ENCODE measurements at places on chromosomes 12 and 14.

GRCh38 chr12:25123126-25123525 is 71.8 kb downstream of the DNAI7 start:
- DNase-seq, result no peak

DNA sequence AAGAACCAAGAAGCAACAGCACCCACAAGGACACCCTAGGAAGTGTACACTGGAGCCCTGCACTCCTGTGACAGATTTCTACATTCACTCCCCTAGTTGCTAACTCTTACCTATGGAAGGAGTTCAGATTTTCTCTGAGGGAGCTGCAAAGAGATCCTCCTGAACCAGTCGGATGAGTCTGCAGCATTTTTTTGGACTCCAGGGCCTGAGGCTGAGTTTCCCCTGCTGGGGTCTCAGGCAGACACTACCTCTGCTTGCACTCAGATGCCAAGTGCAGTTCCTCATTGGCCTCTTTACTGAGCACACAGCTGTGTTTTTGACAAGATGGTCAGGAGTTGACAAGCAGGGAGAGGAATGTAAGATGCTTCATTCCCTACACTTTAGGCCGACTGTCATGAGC is 153.2 kb upstream of the RBM19 start:
- DNase-seq, result no peak

GRCh38 chr14:101780887-101781239 is 19.4 kb downstream of the PPP2R5C start:
- DNase-seq, result peak; percentile 26

- DNase-seq, result no peak
Observed at GRCh38 chr14:105846312-105846711, 319.9 kb downstream of the TMEM121 start.

- no peak for DNase-seq
Observed at GRCh38 chr12:62248873-62249272, 11.3 kb upstream of the USP15 start.

DNA sequence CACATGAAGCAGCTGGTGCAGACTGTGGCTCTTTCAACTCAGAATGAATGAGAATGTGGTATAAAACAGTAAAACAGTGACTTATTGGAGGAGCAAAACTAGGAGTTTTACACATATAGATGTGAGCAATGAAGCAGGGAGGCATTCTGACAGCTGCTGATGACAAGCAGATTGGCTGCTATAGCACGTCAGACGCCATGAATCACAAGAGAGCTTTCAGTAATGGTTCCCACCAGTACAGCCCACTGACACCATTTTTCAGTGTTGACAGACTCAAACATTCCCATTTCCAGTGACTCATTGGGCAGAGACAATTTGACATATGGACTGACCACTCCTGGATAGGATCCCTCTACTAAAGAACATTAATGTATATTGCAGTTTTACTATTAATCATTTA is 24.6 kb upstream of the FSCB start:
- DNase-seq, result no peak

DNA sequence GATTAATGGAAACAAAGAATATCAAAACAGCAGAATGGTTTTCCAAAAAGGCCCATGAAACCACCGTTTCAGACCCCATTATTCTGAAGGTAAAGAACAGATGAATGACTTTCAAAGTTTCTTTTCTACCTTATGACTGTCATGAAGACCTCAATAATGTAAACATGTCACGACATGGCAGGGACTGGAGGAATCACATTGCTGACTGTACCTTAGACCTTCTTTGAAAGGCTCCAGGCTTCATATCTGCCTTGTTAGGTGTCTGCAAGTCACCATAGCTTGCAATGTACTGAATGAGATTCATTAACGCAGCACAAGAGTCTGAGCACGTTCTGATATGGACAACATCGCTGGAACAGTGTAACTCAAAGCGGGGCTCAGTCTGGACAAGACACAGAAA is 52.2 kb downstream of the ATG2B start:
- no peak for DNase-seq

- no peak for DNase-seq
Observed at GRCh38 chr14:99644723-99645544, at the start of gene HHIPL1. Gene HHIPL1, plus strand, starts transcription at chr14:99645129. Its CDS starts 79 bp downstream, at chr14:99645208.

GRCh38 chr14:102474934-102475333 is 34.6 kb downstream of the ANKRD9 start:
- DNase-seq, result no peak

GRCh38 chr12:52813885-52814709 is at the start of gene KRT4:
Gene KRT4, minus strand, starts transcription at chr12:52814116. Its CDS starts 58 bp downstream, at chr12:52814058.
- DNase-seq, result no peak

DNA sequence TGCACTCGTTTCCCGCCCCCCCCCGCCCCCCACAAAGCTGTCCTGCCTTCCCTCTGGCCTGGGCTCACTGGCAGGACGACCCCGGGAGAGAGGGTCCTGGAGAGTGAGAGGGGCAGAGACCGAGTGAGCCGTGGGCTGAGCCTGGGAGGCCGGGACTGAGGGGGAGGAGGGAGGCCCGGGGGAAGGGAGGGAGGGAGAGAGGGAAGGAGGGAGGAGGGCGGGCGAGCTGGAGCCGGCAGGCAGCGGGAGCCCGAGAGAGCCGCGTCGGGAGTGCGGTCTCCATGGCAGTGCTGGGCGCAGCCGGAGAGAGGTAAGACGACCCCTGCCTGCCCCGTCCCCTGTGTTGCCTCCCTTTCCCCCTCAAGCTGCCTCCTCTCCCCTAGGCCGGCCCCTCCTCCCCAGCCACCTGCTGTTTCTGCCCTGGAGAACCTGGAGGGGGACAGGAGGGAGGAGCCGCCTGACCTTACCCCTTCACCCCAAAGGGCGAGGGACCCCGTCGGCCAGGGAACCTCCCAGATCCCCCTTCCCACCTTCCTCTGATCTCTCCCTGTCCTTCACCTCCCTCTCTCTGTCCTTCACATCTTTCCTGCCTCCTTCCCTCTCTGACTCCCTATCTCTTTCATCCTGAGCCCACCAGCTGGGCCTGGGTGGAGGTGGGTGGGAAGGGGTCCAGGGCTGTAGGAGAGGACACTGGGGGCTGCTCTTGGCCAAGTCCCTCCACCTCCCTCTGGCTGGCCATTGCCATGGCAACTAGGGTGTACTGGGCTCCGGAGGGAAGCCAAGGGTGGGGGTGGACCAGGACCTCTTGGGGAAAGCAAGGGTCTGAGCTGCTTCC is at the start of gene GPR162:
Gene GPR162, plus strand, starts transcription at position 231 of the 835 bp plus-strand sequence. CDS start 2,078 bp downstream, outside the sequence.
- DNase-seq, result peak; percentile 34

- DNase-seq, result no peak
Observed at GRCh38 chr12:117017807-117018206, 81.4 kb downstream of the TESC start.

DNA sequence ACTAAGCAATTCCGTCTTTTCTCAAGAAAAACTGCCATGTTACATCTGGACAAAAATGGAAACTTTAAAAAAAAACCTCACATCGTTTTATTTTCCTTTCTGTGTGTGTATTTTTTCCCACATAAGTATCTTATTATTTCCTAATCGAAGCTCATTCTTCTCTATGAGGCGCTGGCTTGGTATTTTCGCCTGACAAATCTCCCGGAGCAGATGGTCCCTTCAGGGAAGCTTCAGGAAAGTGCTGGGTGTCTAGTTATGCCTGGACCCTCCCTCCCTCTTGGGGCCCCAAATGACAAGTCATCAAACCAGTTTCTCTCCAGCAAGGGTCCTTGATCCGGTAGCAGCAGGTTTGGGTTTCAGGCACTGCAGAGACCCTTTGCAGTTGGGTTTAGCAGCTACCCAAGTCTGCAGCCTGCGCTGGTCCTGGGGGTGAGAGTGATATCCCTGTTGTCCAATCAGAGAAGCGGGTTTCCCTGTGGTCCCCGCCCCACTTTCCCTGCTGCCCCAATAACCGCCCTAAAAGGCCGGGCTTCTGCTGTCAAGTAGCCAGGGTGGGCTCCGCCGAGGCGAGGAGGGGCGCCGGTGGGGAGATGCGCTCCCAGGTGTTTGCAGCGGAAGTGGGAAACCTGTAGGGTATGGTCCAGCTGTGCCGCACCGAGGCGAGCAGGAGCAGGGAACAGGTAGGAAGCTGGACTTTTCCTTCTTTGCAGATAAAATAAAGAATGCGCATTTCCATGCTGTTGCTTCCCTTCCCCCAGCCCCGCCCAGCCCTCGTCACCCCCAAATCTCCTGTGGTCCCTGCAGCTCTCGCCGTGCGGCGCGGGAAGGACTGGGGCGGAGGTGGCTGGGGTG is at the start of gene CNTN1:
Gene CNTN1, plus strand, starts transcription at position 527 of the 852 bp plus-strand sequence.
- no peak for DNase-seq

- DNase-seq, result no peak
Observed at GRCh38 chr12:4036671-4037271, 163.6 kb upstream of the PARP11 start.

DNA sequence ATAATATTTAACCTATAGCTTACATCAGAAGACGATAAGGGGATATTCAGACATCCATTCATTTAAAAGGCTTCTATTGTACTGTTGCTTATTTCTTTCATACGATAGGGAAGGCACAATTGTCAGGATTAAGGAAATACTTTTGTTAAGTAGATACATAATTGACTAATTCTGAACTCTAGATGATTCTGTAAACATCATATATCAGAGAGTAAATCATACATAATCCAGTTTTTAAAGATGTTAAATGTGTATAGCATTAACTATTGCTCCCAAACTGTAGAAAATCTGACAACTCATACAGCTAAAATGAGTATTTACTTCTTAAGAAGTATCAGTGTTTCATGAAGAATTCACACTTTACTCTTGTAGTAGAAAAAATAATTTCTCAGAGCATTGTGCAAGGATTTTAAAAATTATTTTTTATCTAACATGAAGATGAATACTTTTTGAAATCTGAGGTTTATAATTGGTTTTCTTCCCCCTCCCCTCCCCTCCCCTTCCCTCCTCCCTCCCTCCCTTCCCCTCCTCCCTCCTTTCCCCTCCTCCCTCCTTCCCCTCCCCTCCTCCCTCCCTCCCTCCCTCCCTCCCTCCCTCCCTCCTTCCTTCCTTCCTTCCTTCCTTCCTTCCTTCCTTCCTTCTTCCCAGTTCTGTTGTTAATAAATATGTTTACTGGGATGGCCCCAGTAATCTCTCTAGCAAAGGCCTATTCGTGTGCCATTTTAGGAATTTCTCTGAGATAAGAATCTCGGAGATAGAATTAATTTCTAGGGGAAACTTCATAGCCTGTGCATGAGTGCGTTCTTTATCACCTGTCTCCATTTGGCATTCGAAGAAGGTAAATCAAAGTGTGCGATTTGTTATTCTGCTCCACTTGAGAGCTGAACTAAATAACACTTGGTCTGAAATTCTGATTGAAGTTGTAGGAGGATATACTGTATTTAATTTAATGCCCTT is 2.3 kb downstream of the NPAS3 start:
- no peak for DNase-seq

DNA sequence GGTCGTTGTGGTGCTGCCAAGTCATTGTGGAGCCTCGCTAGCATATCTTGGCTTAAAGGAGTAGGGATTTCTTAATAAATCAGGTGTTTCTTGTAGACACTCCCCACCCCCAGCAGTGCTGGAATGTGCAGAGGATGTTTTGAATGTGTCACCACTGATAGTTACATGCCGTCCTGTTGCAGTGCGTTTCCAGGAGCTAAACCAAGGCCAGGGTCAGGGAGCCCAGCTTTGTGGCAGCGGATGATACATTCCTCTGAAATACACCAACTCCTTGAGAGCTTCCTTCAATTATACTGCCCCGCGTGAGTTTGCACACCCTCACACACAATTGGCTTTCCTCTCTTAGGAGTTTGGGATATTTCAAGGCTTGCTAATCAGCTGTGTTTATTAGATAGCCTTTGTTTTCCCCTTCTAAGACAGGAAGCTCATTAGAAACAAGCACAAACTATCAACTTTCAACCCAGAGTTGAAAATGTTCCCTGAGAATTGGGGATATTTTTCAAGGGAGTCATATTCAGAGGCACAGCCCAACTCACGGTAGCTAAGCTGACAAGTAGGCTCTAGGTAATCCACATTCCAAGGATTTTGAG is 154.9 kb downstream of the C12orf75 start:
- no peak for DNase-seq

GRCh38 chr12:21073129-21073528 is 57.9 kb upstream of the SLCO1B1 start:
- no peak for DNase-seq

GRCh38 chr12:27176765-27177164 is 67.3 kb upstream of the STK38L start:
- no peak for DNase-seq

GRCh38 chr14:71711125-71711524 is 221.1 kb upstream of the RGS6 start:
- DNase-seq, result no peak

DNA sequence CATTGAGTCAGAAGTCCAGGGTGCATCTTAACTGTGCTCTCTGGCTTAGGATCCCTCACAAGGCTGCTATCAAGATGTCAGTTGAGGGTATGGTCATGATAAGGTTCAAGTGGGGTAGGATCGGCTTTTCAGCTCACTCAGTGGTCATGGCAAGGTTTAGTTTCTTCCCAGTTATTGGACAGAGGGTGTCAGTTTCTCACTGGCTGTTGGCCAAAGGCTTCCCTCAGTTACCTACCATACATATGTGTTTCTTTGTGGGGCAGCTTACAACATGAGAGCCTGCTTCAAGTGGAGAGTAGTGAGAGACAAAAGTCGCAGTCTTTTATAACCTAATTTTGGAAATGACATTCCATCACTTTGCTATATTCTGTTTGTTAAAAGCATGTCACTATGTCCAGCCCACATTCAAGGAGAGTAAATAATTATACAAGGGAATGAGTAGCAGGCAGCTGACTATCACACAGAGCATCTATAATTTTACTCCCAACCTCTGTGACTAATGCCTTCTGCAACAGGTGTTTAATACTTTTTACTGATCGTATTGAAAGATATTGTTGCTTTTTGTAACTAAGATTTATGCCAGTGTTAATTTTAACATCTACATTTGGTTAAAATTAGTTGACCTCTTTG is 572.8 kb upstream of the FBXO33 start:
- DNase-seq, result no peak

All from CD4-positive, alpha-beta T cell treated with Interleukin-17A for 4 hours (primary cell).